ENCODE measurements at places on chromosomes 16 and 17. TPM values are rescaled to one million over a fixed set of nuclear protein-coding genes. Genes with fewer than 3 reads are reported as not detected.

The USP22 gene
- 216 TPM for total RNA-seq

The KREMEN2 gene
- 1.7 TPM for total RNA-seq

The SPNS3 gene
- total RNA-seq, result 1.4 TPM

The CNTNAP4 gene
- total RNA-seq, result 3.5 TPM

The PIRT gene
- 0.37 TPM for total RNA-seq

The WNT9B gene
- 0.50 TPM for total RNA-seq

The PGAP3 gene
- 28.6 TPM for total RNA-seq

The KRTAP9-2 gene
- total RNA-seq, result not detected

The NACA2 gene
- total RNA-seq, result 31.1 TPM

The GALR2 gene
- total RNA-seq, result 1.6 TPM

The CASKIN2 gene
- 22.6 TPM for total RNA-seq

The UTS2R gene
- total RNA-seq, result 3.8 TPM

The PRR35 gene
- 7.2 TPM for total RNA-seq

The NPIPA8 gene
- total RNA-seq, result 0.31 TPM

The POLG2 gene
- 19.0 TPM for total RNA-seq

The HNF1B gene
- 3.2 TPM for total RNA-seq

The C16orf87 gene
- 45.4 TPM for total RNA-seq

The ABI3 gene
- total RNA-seq, result 0.87 TPM

The CSF3 gene
- 2.4 TPM for total RNA-seq

The AANAT gene
- 2.0 TPM for total RNA-seq

The CTF1 gene
- 9.0 TPM for total RNA-seq

The ALOX12 gene
- total RNA-seq, result 0.24 TPM

The DBNDD1 gene
- total RNA-seq, result 4.7 TPM

Data from testis (tissue), 5 donors.